ENCODE measurements at places on chromosomes 4 and X.

DNA sequence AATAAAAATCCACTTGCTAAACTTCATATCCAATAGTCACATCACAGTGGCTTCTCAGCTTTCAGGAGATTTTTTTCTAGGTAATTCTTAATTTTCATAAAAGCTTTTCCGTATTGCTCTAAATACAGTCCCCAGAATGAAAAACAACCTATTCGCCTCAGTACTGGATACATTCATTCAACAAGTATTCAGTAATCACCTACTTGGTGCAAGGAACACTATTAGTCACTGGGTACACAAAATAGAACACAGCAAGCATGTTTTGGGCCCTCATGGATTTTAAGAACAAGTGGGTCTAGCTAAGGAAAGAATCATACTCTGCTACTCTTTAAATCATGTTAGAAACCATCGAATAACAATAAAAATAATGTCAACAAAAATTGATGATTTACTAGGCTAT, 2.8 kb upstream of the BEX3 start:
- no peak overlapping the region for H3K27ac ChIP-seq
- DNase-seq, result no peak
- H3K27me3 ChIP-seq, result peaks cover 1% of the 10 kb centered on the region

GRCh38 chr4:90393215-90393614, 266.0 kb downstream of the CCSER1 start:
- H3K36me3 ChIP-seq, result no peaks in the 10 kb centered on the region
- no peak for DNase-seq
- H3K27ac ChIP-seq, result no peak overlapping the region

- H3K36me3 ChIP-seq, result no peaks in the 10 kb centered on the region
- DNase-seq, result no peak
- peaks cover 13% of the 10 kb centered on the region for H3K27me3 ChIP-seq
Measured at GRCh38 chr4:56195025-56195424, 192.3 kb downstream of the AASDH start.

DNA sequence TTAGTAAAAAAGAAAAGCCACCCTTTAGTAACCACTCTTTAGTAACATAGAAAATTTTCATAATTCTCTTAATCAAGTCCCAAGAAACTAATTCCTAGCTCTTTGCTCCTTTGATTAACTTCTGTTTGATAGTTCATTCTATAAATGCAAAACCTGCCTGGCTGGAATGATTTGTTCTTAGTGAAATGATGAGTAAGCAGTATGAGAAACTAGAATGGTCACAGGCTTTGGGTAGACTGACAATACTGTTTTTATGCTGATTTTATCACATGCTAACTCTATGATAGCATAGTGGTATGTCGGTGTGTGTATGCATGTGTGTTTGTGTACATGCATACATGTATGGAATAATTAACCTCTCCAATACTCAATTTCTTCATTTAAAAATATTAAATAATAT, 81.2 kb downstream of the SYTL5 start:
- H3K4me1 ChIP-seq, result no peaks in the 10 kb centered on the region
- H3K4me3 ChIP-seq, result no peak overlapping the region
- DNase-seq, result no peak
- H3K27me3 ChIP-seq, result no peaks in the 10 kb centered on the region
- no peak overlapping the region for H3K27ac ChIP-seq
- H3K36me3 ChIP-seq, result no peaks in the 10 kb centered on the region

- no peak overlapping the region for H3K27ac ChIP-seq
- no peaks in the 10 kb centered on the region for H3K4me1 ChIP-seq
- no peak overlapping the region for H3K4me3 ChIP-seq
- no peaks in the 10 kb centered on the region for H3K27me3 ChIP-seq
Measured at GRCh38 chrX:151725338-151725614, 9.3 kb upstream of the CNGA2 start.
